ENCODE measurements at places on chromosomes 16 and 17.

- DNase-seq: no peak
These were observed 22.0 kb upstream of the IL4R start for GRCh38 chr16:27291722-27292240.

- no peak for DNase-seq
These were observed 11.2 kb upstream of the ORAI3 start for GRCh38 chr16:30937692-30938091.

- no peak for DNase-seq
These were observed 563 bp downstream of the ZNF771 start for GRCh38 chr16:30407804-30408534.

DNA sequence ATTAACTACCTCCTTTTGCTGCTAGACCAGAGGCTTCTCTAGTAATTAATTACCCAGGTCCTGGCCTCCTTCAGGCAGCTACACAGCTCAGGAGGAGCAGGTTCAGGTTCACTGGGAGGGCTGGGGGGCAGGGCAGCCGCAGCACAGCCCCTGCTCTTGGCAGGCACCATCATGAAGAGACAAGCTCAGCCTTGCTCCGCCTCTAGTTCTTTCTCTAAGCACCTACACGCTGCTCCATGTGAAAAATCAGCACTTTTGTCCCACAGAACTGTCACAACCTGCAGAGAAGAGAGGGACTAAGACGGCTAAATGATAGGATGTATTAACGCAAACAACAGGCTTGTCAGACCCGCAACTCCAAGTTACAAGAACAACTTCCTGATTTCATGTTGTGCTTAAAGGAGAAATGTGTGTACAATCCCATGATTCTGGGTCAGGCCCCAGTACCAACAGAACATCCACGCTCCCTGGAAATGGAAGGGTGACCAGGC, 53.4 kb downstream of the GRB2 start:
- DNase-seq: no peak

GRCh38 chr17:83009414-83010205, 69.8 kb upstream of the METRNL start:
- DNase-seq: no peak

GRCh38 chr17:63370696-63371095, 75.4 kb downstream of the CYB561 start:
- no peak for DNase-seq

DNA sequence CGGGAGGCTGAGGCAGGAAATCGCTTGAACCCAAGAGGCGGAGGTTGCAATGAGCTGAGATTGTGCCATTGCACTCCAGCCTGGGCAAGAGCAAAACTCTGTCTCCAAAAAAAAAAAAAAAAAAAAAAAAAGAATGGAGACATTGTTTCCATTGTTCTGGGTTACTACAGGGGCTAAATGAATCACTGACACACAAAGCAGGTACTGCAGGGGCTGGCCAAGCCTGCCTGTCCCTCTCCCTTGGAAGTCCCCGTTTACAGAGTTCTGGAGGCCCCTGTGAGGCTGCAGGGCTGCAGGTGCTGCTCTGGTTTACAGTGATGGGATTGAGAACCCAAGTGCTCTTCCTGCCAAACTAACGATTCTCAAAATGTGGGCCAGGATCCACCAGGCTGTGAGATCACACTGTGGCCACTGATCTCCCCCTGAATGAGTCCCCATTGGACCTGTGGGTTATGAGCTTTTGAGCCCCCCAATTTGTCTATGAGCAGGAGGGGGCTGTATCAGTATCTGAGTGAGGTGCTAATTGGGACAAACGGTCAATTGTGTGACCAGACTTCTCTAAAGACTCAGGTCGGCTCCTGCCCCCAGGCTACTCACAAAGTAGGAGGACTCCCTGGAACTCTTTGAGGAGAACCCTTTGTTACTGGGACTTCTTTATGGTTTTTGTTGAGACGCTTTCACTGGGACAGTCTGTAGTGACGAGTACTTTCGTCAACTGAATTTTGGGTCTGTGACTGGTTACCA, 39.0 kb downstream of the DNAH17 start:
- DNase-seq: no peak

DNA sequence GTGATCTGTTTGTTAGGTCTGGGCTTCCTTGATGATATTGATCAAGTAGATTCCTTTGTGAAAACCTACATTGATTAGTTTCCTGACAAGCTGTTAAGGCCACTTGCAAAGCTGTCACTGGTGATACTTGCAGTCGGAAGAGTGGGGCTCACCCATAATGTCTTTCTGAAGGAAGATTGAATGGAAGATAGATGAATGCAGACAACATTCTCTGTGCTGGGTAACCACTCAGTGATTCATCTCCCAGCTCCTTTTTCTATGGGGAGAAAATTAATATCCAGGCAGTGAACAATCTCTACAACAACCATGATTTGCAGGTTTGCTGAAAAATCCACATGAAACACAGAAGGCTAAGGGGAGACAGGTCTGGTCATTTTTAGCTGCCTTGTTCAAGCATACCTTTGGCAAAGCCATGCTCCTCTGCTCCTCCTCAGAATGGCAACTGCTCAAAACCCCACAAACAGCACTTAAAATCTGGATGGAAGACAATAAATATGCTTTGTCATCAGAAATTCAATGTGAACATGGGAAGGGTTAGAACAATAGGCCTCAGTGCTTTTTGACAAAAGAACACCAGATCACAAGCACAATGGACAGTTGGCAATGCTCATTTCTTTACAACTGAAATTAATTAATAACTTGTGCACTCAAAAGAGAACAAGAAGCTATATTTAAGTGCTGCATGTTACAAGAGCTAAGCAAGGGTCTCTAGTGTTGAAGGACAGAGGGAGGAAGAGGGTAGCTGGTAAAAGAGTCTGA, 495.4 kb downstream of the TOX3 start:
- DNase-seq: no peak

GRCh38 chr17:31048780-31049179, 46.0 kb upstream of the NF1 start:
- no peak for DNase-seq

GRCh38 chr16:1047801-1048200, 24.7 kb upstream of the SSTR5 start:
- DNase-seq: no peak

DNA sequence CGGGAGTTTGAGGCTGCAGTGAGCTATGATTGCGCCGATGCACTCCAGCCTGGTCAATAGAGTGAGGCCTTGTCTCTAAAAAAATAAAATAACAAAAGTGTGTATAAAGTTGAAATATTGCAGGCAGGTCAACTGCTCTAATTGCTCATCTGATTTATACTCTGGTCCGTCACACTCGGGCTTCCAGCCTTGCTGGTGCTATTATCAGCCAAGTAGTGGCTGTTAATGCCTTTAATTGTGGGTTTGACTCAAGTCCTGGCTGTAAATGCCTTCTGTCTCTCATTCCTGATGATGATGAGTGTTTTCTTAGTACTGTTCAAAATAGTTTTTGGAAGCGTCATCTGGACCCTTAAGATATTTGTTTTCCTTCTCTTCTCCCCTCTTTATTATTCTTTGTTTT, 18.4 kb downstream of the SYT17 start:
- DNase-seq: no peak
